ENCODE measurements at places on chromosomes 12 and 14. TPM values are rescaled to one million over a fixed set of nuclear protein-coding genes. Genes with fewer than 3 reads are reported as not detected.

Gene CNTN1
- polyA plus RNA-seq = 6.3 TPM

DNA sequence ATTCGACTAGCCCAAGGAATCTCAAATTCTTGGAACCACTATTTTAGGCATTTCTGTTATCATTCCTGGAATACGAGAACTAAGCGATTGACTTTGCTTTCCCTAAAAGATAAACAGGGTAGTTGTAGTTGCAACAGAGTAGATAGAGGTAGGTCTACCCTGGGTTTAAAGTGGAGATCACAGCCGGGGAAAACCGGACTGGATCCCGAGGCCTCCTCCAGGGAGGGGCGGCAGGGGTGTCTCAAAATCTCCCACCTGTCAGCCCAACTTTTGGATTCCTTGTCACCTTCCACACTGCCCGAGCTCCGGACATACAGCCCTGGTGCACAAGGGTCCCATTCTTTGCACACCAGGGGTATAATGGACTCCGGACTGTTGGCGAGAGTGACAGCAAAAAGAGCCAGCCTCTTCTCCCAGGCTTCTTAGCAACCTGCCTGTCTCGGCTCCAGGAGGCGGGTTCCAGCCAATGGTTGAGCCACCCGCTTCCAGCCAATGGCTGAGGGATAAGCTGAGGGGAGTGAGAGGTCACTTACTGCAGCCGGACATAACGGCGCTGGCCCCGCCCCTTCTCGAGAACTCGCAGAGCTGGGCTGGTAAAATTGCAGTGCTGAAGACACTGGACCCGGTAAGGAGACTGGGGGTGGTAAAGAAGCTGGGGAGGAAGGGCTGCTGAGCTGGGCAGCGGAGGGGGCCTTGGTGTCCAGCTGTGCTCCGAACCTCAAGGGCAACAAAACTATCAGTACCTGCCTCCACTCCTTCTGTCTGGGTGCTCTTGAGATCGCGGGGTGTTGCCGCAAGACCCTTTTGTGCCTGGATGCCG lies at the start of gene SUOX:
Gene SUOX (plus strand): TSS at position 562 of the 820 bp plus-strand sequence. CDS start 4,946 bp downstream, outside the sequence.
- DNase-seq = peak; percentile 98

GRCh38 chr12:104242546-104243206 lies 27.1 kb downstream of the TXNRD1 start:
- no peak for DNase-seq

GRCh38 chr14:99568567-99569560 lies 35.1 kb downstream of the CCDC85C start:
- peak; percentile 48 for DNase-seq

DNA sequence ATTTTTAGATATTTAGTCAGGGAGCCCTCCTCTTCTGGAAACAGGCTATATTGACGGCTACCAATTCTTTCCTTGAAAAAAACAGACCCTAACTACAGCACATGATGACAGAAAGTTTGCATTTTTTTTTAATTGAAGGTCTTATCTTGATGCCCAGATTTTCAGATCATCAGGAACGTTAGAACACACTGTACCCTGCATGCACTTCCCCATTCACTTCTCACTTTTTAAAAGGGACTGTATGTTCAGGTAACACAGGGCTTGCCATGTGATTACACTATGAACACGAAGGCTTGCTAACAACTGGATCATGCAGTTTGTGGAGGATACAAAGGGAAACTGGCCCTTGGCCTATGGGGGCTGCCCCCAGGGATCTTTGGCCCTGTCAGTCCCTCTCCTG lies 92.6 kb downstream of the RPS29 start:
- no peak for DNase-seq

DNA sequence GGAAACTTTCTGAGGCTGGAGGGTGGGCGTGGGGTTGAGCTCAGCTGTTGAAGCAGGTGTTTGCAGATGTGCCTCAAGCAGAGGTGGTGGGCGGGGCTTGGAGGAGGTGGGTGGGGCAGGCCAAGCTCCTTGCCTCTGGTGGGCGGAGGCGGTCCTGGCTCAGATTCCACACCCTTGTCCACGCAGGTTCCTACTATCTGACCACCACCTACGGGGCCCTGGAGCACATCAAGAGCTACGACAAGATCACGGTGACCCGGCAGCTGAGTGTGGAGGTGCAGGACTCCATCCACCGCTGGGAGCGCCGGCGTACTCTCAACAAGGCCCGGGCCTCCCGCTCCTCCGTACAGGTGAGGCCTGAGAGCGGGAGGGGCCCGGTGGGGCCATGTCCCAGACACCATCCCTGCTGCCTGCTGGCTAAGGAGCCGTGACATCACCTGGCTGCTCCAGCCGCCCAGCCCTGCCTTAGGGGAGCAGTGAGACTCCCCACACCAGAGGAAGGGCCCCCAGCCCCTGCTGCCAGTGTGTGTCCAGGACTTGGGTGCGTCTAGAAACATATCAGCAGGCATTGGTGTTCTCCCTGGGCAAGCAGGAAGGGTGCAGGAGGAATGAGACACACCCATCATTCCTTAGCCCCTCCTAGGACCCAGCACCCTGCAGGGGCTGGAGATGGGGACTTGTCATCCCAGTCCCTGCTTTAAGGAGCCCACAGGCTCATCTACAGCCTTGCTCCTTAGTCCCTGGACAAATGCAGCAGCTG lies 63.4 kb downstream of the LGMN start:
- no peak for DNase-seq

GRCh38 chr12:4562034-4562657 lies at the start of gene DYRK4:
DYRK4 (plus strand) TSS chr12:4562208; CDS start chr12:4562246, 38 bp downstream.
- peak; percentile 93 for DNase-seq

Gene CATSPERB
- 0.17 TPM for polyA plus RNA-seq

GRCh38 chr12:71746974-71747611 lies 7.6 kb upstream of the RAB21 start:
- DNase-seq = no peak

- DNase-seq = peak; percentile 97
Measured at GRCh38 chr14:76919431-76920330, 93.5 kb downstream of the LRRC74A start.

DNA sequence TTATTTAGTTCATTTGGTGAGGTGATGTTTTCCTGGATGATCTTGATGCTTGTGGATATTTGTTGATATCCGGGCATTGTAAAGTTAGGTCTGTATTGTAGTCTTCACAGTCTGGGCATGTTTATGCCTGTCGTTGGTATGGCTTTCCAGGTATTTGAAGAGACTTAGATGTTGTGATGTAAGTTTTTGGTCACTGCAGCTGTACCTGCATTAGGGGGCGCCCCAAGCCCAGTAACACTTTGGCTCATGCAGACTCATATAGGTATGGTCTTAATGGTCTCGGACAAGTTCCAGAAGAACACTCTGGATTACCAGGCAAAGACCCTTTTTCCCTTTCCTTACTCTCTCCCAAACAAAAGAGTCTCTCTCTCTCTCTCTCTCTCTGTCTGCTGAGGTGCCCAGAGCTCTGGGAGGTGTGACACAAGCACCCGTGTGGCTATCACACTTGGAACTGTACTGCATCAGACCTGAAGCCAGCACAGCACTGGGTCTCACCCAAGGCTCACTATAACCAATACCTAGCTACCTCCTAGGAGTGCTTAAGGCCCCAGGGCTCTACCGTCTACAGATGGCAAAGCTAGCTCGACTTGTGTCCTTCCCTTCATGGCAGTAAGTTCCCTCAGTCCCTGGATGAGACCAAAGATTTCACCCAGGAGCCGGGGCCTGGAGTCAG lies 425.8 kb upstream of the ATXN7L3B start:
- no peak for DNase-seq

Gene SMCO2
- polyA plus RNA-seq = not detected

DNA sequence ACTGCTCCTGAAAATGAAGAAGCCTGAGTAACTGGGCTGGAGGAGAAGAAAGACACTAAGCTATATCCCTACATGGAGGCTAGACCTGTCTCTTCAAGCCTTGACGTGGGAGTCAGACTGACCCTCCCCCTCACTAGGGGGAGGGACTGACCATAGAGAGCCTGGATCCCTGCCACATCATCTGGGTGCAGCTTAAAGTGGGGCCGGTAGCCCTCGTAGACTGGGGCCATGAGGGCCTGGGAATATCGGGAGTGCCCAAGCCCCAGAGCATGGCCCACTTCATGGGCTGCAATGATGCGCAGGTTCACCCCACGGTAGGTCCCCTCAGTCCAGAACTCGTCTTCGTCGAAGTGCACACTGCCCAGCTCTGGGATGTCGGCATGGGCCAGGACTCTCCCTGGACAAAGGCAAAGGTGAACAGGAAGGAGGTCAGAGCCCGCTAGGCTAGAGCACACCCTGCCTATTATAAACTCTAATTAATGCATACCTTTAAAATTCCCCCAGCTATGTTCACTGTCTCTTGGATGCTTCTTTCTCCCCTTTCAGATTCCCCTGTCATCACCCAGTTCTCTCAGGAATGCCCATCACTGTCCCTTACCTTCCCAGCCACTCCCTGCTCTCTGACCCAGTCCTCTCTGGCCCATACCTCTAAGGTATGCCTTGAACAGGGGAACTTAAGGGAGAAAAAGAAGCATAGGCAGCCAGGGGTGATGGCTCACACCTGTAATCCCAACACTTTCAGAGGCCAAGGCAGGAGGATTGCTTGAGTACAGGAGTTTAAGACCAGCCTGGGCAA lies 3.2 kb downstream of the MMP19 start:
- no peak for DNase-seq

Gene PTHLH
- not detected for polyA plus RNA-seq

Gene SLC6A12
- polyA plus RNA-seq = 45.6 TPM

GRCh38 chr14:77322951-77323350 lies 2.1 kb downstream of the GSTZ1 start:
- no peak for DNase-seq

Gene CLEC9A
- not detected for polyA plus RNA-seq

- DNase-seq = no peak
Measured at GRCh38 chr14:38549564-38549963, 293.7 kb upstream of the CLEC14A start.

Gene NEUROD4
- polyA plus RNA-seq = not detected

Gene SYT1
- 0.69 TPM for polyA plus RNA-seq

Gene LGR5
- polyA plus RNA-seq = not detected

Gene KRT6C
- not detected for polyA plus RNA-seq

DNA sequence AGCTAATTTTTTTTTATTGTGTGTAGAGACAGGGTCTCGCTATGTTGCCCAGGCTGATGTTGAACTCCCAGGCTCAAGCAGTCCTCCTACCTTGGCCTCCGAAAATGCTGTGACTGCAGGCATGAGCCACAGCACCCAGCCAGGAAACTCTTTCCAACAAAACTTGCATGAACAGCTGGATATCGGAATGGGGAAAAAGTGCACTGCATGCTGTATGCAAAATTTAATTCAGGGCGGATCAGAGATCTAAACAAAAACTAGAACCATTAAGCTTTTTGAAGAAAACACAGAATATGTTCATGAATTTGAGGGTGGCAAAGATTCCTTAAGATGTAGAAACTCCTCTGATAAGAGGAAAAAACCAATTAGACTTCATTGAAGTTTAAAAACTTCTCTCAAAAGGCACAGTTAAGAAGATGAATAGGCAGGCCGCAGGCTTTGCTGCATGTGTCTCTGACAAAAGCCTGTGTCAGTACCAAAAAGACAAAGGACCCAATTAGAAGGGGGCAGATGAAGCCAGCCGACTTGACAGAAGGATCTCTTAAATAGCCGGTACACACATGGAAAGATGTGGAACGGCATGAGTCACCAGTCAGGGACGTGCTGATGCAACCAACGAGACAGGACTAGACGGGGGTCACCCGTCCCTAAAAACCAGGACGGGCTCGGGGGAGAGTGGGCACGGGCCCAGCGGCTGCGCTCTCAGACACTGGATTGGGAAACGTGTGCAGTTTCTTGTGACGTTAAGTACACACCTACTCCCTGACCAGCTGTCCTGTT lies 34.8 kb upstream of the MMP17 start:
- no peak for DNase-seq

Gene IFI27
- polyA plus RNA-seq = 356 TPM

Gene OR4N5
- not detected for polyA plus RNA-seq

- no peak for DNase-seq
Measured at GRCh38 chr12:19058235-19059021, 71.1 kb upstream of the PLEKHA5 start.

GRCh38 chr12:2759733-2760132 lies 35.0 kb upstream of the FKBP4 start:
- DNase-seq = no peak

DNA sequence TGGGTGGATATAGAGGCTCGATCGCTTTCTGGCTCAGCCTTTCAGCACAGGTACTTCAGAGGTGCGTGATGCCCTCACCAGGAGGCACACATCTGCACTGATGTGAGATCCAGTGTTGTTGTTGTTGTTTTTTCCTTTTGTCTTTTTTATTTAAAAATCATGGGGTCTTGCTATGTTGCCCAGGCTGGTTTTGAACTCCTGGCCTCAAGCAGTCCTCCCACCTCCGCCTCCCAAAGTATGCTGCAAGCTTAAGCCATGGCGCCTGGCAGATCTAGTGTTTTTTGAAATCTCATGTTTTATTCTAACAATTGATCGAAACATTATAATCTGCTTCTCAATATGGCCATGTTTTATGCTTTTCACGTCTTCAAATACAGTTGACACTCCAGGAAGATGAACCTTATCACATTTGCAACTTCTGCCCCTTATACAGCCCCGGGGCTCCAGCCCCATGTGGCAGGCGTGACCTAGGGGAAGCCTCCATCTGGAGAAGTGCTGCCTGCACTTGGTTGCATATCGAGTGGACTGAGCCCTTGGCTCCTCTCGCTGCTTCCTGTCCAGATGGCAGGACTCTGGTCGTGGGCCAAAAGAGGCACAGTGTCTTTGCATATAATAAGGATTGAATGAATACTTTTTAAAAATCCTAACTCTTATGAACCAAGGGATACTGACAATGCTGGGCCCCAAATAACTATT lies 71.7 kb downstream of the TRAF3 start:
- DNase-seq = no peak

- DNase-seq = no peak
Measured at GRCh38 chr12:7117670-7118069, 8.7 kb upstream of the C1RL start.

DNA sequence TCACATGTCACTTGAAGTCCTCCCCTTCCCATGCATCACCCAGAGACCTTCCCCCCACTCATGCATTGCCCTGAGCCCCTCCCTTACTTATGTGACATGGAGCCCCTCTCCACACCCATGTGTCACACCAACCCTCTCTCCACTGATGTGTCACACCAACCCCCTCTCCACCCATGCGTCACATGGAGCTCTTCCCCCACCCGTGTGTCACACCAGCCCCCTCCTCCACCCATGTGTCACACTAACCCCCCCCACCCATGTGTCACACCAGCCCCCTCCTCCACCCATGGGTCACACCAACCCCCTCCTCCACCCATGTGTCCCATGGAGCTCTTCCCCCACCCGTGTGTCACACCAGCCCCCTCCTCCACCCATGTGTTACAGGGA lies 30.4 kb downstream of the RTL1 start:
- DNase-seq = no peak

GRCh38 chr14:40697231-40697630 lies 909.4 kb upstream of the LRFN5 start:
- no peak for DNase-seq

DNA sequence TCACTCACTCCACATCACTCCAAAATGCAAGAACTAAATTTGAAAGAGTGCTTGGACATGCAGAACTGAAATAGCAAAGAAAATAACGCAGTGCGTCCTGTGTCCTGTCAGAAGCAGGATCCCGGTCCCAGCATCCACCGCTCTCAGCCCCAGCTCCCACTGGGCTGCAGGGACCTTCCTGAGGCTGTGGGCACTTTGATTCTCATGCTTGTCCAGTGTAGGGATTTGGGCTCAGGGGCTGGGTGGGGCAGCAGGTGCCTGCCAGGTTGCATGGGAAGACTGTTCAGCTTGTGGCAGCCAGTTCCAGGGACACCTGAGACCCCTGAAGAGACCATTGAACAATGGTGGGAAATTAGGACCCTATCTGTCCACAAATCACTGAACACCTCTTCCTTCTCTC lies 140.0 kb upstream of the FKBP4 start:
- no peak for DNase-seq
